ENCODE measurements at places on chromosomes 11 and 22.

- DNase-seq: no peak
Measured at GRCh38 chr11:28223577-28223976, 115.4 kb downstream of the METTL15 start.

GRCh38 chr11:79966592-79966991 is 525.8 kb upstream of the TENM4 start:
- DNase-seq: no peak

- peak; percentile 50 for DNase-seq
Measured at GRCh38 chr11:123654566-123655081, at the start of gene SCN3B. Gene SCN3B, minus strand, starts transcription at chr11:123654624. Its CDS starts 823 bp downstream, at chr11:123653801.

GRCh38 chr11:86014221-86014620 is 54.7 kb downstream of the PICALM start:
- no peak for DNase-seq

DNA sequence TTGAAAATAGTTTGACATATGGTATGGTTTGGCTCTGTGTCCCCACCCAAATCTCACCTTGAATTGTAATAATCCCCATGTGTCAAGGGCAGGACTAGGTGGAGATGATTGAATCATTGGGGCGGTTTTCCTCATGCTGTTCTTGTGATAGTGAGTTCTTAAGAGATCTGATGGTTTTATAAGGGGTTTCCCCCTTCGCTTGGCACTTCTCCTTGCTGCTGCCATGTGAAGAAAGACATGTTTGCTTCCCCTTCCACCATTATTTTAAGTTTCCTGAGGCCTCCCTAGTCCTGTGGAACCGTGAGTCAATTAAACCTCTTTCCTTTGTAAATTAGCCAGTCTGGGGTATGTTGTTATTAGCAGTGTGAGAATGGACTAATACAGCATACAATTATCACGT is 7.7 kb downstream of the KCTD21 start:
- no peak for DNase-seq

GRCh38 chr11:134882141-134882540 is 470.1 kb upstream of the B3GAT1 start:
- no peak for DNase-seq

Measured in NCI-H524 treated with DMSO at 0.1 percent for 48 hours (cell line).